ENCODE measurements at places on chromosomes 4 and X.

- DNase-seq: no peak
These were observed 355.1 kb downstream of the HS3ST1 start for GRCh38 chr4:11073621-11074051.

DNA sequence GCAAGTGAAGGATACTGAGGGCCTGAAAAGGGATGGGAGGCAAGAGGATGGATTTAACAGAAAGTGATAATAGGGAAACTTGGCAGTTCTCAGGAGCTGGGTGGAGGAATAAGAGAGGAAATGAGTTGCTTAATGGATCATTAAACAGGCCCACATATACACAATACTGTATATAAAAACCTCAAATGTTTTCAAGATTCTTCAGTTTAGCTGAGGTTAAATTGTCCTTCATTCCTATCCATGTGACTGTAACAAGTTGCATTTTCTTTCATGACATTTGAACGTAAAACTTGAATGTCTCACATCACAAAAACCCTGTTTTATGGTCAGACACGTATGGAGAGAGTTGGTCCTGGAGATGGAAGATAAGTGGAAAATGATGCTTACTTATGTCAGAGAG lies 76.5 kb upstream of the PLAC8 start:
- no peak for DNase-seq

DNA sequence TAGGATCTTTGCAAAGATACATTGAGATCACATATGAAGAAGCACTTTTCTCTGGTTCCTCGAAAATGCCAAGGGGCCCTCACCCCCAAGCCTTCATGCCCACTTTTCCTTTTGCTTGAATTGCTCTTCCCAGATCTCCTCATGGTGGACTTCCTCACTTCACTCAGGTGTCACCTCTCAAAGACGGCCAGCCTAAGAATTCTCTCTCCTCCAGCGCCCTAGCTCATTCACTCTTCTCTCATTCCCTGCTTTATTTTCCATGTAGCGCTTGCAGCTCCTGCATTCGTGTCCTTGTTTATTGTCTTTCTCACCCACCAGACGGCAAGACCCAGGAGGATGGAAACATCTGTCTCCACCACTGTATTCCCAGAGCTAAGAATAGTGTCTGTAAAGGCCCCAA lies 32.9 kb downstream of the CCKAR start:
- no peak for DNase-seq

DNA sequence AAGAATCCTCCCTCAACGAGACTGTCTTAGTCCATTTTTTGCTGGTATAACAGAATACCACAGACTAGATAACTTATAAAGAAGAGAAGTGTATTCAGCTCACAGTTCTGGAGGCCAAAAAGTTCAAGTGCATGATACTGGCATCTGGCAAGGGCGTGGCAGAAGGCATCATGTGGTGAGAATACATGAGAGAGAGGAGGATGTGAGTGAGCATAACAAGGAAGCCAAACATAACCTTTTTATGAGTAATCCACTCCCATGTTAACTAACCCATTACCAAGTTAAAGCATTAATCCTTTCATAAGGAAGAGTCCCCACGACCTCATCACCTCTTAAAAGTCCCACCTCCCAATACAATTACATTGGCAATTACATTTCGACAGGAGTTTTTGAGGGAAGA lies 504.6 kb downstream of the IQCM start:
- no peak for DNase-seq

DNA sequence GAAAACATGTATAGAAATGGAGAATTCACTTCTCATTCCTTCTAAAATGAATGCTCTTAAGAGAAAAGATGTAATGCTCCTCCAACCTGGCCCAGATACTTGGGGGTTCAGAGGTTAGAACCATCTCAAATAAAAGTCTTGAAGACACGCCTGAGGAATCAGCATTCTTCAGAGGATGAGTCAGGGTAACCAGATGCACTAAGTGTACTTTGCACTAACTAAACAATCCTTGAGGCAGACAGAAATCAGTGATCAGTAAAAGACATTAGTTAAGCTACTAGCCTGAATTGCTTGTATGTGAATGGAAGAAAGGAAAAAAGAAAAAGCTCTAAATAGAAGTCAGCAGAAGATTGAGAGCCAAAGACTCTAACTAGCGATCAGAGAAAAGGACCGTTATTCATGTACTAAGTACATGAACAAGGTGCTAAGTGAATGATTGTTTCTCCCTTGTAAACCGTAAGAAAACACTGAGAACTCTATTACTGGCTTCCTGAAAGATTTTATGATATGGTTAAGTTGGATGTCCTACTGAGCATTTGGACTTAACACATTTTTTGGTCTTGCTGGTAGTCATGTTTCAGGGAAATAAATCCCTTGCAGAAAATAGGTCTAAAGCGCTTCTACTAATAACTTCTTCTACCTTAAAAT lies 738.3 kb downstream of the STPG2 start:
- no peak for DNase-seq

DNA sequence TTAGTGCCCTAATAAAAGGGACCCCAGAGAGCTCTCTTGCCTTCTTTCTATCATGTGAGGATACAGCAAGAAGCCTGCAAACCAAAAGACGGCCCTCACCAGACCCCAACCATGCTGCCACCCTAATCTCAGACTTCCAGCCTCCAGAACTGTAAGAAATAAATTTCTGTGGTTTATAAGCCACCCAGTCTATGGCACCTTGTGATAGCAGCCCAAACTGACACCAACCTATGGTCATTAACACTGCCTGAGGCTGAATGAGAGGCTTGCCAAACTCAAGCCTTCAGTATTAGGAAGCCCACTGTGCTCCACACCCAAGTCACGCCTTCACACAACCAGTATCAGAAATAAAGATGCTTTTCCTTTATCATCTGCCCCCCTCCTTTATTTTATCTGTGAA lies 127.3 kb upstream of the KLF3 start:
- DNase-seq: no peak

DNA sequence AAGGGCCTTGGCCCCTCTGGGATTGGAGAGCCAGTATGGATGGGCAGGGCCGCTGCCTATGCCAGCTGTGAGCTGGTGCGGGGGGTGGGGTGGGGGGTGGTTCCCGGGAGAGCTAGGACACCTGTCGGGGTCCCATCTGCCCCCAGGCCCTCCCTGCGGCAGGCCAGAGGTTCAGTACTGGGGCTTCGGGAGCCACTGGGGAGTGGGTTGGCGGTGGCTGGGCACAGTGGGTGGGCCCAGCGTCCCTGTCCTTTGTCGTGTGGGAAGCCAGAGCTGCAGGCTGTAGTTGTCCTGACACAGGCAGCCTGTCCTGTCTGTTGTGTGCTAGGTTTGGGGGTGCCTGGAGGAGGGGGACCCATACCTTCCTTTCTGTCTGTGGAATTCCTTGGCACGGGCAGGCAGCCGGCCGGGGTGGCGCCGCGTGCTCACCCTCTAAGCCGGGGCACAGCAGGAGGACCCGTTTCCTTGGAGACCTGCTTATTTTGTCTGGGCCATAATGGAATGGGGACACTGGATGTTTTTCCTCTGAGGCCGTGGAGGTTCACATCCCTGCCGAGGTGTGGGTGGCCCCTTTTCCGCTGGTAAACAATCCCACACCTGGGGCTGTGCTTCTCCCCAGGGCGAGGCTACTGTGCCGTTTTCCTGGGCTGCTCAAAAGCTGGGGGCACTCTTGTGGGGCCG lies 14.8 kb downstream of the DOK7 start:
- no peak for DNase-seq

- DNase-seq: no peak
These were observed 58.5 kb downstream of the TEX13C start for GRCh38 chrX:125378205-125378604.

- DNase-seq: no peak
These were observed 97.2 kb upstream of the MAD2L1 start for GRCh38 chr4:120163895-120164294.

GRCh38 chrX:115337491-115338144 lies 48.1 kb downstream of the LUZP4 start:
- no peak for DNase-seq

DNA sequence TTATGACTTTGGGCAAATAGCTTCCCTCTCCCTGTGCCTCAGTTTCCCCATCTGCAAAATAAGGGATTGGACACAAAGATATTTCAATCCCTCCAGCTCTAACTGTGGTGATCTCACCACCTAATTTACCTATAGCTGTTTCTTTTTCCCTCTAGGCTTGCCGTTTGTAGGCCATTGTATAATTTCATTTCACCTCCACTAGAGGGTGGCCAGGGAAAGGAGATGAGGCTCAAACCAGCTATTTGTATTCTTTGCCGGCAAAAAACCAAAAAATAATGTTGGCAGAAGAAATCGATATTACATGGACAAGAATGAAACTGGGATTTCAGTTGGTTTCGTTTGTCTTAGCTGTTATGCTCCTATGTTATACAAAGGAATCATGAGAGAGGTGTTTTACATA lies 36.1 kb upstream of the DOCK11 start:
- DNase-seq: no peak

DNA sequence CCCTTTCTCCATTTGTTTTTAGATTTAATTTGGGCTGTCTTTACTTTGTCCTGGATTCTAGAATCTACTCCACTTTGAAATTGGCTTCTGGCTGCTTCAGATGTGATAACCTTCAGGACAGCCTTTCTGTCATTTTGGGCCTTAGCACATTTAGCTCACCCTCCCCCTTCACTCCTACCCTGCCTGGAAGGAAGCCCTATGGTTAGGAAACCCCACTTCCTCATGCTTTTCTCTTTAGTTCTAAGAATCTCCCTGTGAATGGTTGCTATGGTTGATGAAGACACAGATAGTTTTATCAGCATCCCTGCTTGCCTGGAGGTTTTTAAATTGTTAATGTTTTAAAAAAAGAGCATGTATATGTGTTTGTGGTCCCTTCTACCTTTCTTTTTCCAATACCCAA lies 100.7 kb upstream of the PTPN13 start:
- DNase-seq: no peak

GRCh38 chr4:145283909-145284308 lies 103.5 kb upstream of the OTUD4 start:
- DNase-seq: no peak

GRCh38 chr4:53273726-53274125 lies 92.1 kb downstream of the SCFD2 start:
- no peak for DNase-seq

DNA sequence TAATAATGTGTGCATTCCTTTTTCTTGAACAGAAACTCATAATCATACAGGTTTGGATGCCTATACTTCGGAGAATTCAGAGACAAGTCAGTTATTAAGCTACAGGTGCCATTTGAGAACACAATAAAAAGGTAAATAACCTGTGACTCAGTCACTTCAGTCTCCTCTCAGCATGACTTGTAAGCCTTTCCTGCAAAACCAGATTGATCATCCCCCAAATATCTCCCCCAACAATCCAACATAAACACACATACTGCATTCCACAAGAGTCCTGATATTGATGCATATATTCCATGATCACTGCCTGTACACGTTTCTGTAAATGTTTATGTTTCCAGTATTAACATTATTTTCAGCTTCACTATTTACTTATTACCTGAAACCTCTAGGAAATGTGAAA lies 110.8 kb downstream of the PWWP3B start:
- no peak for DNase-seq

GRCh38 chr4:687048-687970 lies 1.6 kb downstream of the SLC49A3 start:
- DNase-seq: peak; percentile 66

- DNase-seq: no peak
These were observed 99.6 kb downstream of the UGT8 start for GRCh38 chr4:114698231-114698630.

DNA sequence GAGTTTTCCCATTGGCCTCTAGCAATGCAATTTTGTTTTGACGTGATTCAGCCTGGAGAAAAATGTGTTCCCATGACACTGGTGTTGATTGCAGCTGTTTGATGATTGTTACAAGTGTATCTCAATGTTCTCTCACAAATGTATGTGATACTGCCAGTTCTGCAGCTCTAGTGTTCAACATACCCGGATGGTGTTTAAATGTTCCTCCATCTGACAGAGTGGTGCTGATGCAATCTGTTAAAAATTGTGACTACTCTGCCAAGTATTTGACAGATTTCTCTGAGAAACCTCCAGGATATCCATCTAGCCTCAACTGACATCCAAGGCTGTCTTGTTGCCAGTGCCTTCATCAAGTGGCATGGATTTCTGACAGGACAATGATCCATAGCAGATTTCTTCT lies 657.2 kb upstream of the DIAPH2 start:
- no peak for DNase-seq

DNA sequence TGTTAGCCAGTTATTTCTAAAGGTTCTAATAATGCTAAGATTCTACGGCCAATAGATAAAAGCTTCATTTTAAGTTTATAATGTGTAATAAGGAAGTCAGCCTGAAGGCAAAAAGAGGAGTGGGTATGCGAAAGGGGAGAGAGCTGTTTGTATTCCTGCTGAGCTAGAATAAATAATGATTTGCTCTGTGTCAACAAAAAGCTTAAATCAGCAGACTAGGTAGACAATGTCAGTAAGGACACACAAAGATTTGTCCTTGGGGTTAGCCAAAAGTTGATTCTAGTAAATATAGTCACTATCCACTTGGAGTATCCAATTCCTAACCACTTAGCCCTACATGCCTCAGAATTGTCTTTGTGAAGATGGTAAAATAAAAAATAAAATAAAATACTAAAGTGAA lies 90.3 kb upstream of the GRIA3 start:
- DNase-seq: no peak

DNA sequence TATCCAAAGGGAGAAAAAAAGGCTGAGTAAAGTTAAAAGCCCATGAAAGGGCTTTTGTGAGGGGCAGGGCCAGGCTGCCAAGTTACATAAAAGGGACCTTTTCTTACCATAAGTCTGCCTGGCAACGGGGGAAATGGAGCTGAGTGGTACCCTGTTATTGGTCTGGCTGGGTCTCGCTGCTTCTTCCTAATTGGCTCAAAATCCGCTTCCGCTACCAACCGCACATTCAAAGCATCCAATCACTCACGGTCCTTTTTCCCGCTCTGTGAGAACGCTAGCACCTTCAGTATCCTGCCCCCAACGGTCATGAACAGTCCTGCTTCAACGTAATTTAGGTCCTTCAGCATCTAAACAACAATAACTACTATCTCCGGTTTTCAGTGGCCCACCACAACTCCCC lies 611 bp downstream of the TEX11 start:
- no peak for DNase-seq

- no peak for DNase-seq
These were observed 428.2 kb upstream of the GALNT7 start for GRCh38 chr4:172740434-172740833.

- DNase-seq: no peak
These were observed 70.9 kb downstream of the HTT start for GRCh38 chr4:3145234-3145924.

DNA sequence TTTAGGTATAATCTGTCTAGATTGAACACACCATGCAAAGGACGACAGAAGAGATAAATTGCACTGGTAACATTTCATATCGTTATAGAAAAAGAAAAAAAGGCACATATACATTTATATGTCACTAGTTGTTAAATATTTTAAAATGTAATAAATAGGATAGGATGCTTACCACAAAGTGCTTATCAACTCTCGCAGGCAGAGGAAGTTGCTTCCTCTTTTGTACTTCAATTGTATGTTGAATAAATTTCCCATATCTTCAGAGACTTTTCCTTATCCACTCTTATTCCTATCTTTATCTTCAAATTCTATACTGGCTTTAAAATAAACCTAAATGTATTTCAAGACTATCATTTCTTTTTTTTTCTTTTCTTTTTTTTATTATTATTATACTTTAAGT lies 163.3 kb upstream of the SPOCK3 start:
- DNase-seq: no peak

GRCh38 chrX:148067285-148067684 lies 86.1 kb downstream of the FMR1NB start:
- DNase-seq: no peak

GRCh38 chr4:84496331-84496705 lies 2.8 kb downstream of the NKX6-1 start:
- no peak for DNase-seq

GRCh38 chrX:43238461-43238945 lies 417.6 kb upstream of the MAOA start:
- no peak for DNase-seq

- no peak for DNase-seq
These were observed 107.1 kb upstream of the ADRA2C start for GRCh38 chr4:3659131-3659530.
